Ovary (tissue), 10 donors: ENCODE measurements at places on chromosomes 6 and 20. TPM values are rescaled to one million over a fixed set of nuclear protein-coding genes. Genes with fewer than 3 reads are reported as not detected.

- DNase-seq = no peak
Observed at GRCh38 chr20:19609642-19610223, 148.3 kb upstream of the RIN2 start.

The KATNA1 gene
- 19.0 TPM for total RNA-seq

DNA sequence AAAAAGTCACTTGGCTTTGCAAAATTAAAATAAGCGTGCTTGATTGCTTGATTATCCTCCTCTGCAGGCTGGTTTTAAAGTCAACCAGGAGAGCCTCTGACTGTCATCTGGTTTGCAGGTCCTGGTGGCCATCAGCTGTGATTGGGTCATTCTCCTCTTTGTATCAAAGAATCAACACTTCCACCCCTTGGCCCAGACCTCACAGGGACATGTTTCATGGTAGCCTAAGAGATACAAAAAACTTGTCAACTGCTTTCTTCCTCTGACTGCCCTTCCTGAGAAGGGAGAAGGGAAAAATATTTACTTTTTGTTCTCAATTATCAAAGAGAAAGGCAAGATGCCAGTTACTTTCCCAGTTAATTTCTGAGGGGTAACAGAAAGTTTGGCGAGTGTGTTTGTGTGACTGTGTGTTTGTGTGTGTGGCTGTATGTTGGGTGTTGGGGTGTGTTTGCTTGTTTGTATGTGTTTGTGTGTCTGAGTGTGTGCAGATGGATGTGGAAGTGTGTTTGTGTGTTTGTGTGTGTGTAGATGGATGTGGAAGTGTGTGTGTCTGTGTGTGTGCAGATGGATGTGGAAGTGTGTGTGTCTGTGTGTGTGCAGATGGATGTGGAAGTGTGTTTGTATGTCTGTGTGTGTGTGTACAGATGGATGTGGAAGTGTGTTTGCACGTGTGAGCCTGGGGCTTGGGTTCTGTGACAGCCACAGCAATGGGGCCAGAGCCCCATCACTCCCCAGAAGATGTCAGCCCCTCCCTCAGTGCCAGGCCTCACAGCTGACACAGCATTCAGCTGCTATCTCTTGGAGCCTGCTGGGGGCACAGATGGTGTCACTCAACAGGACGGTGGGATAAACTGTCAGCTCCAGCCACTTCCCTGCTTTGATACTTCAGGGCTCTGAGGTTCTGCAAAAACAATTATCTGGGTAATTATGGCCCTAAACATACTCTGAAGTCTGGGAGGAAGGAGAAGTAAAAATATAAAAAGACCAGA is 98.6 kb upstream of the RNF24 start:
- DNase-seq = no peak

- peak; percentile 85 for DNase-seq
Observed at GRCh38 chr6:39166189-39166911, 51.4 kb upstream of the SAYSD1 start.

The WFDC2 gene
- total RNA-seq = 246 TPM

DNA sequence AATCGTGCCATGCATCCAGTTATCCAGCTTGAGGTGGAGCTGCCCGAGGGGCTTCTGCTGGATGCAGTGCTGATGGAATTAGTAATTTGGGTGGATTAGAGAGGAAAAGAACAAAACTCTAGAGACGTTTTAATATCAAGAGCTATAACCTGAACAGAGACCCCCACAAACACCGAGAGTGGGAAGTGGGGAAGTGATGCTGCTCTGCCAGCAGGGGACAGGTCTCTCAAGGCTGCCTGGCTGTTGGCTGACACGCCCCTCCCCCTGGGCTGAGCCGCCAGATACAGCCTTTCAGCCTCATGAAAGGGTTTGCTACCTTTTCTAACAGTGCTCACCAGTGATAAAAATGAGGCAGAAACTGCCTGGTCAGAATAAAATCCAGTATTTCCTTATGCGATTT is 9.6 kb downstream of the LEMD2 start:
- no peak for DNase-seq

- DNase-seq = no peak
Observed at GRCh38 chr6:149360536-149360935, 39.5 kb upstream of the SUMO4 start.
